ENCODE measurements at places on chromosomes 7 and 10. TPM values are rescaled to one million over a fixed set of nuclear protein-coding genes. Genes with fewer than 3 reads are reported as not detected.

- DNase-seq = no peak
These were observed 308.4 kb downstream of the HDAC9 start for GRCh38 chr7:18803923-18804322.

GRCh38 chr10:5546891-5547680 is 22.3 kb downstream of the CALML3 start:
- no peak for DNase-seq

DNA sequence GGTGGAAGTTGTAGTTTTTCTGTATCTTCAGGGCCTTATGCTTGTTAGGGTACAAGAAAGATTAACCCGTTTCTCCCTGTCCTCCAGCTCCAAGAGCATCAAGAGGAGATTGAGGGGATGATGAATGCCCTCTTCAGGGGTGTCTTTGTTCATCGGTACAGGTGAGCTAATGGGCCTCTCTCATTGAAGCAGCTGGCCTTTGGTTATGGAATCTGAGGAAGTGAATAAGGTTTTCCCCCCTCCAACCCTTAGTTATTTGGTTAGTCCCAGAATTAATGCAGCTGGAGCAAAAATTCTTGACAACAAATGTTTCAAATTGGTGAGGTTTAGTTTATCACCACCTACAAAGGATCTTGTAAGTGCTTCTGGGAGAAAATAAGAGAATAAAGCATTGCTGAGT is 17.5 kb downstream of the STAG3 start:
- DNase-seq = no peak

DNA sequence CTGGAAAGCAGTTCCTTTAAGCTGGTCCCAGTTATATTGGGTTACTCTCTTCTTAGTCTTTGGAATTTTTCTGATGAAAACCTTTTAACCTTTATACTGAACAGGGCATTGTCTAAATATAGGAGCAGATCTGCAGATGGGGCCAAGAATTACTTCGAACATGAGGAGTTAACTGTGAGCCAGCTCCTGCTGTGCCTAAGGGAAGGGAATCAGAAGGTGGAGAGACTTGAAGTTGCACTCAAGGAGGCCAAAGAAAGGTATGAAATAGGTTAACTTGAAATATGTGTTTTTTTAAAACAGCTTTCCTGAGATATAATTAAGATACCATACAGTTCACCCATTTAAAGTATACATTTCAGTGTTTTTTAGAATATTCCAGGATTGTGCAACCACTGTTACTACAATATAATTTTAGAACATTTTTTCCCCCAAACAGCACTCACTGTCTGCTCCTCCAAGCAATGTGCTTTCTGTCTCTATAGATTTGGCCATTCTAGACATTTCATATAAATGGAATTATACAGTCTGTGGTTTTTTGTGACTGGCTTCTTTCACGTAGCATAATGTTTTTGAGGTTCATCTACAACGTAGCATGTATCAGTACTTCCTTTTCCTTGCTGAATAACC is 18.9 kb downstream of the OPTN start:
- DNase-seq = no peak

- DNase-seq = no peak
These were observed 32.8 kb upstream of the CPN1 start for GRCh38 chr10:100114460-100114859.

GRCh38 chr10:113326160-113327111 is 226.4 kb upstream of the HABP2 start:
- peak; percentile 63 for DNase-seq

The SORCS1 gene
- total RNA-seq = not detected

The TCERG1L gene
- not detected for total RNA-seq

The UNCX gene
- not detected for total RNA-seq

DNA sequence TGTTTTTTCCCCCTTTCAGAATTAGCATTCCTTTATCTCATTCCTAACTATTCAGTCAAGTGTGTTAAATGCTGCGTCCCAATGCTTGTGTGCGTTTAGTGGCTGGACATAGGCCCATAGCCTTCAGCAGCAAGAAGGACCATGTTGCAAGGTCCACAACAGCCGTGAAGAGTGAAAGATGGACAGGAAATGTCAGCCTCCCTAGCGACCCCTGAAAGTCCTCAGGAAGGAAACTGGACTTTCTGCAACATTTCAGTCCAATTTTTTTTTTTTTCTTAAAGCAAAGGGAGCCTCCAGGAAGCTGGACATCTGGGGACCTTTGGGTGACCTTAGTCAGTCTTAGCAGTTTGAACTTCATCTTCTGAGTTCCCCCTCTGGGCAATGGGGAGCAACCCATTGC is 550.7 kb upstream of the MGMT start:
- no peak for DNase-seq

DNA sequence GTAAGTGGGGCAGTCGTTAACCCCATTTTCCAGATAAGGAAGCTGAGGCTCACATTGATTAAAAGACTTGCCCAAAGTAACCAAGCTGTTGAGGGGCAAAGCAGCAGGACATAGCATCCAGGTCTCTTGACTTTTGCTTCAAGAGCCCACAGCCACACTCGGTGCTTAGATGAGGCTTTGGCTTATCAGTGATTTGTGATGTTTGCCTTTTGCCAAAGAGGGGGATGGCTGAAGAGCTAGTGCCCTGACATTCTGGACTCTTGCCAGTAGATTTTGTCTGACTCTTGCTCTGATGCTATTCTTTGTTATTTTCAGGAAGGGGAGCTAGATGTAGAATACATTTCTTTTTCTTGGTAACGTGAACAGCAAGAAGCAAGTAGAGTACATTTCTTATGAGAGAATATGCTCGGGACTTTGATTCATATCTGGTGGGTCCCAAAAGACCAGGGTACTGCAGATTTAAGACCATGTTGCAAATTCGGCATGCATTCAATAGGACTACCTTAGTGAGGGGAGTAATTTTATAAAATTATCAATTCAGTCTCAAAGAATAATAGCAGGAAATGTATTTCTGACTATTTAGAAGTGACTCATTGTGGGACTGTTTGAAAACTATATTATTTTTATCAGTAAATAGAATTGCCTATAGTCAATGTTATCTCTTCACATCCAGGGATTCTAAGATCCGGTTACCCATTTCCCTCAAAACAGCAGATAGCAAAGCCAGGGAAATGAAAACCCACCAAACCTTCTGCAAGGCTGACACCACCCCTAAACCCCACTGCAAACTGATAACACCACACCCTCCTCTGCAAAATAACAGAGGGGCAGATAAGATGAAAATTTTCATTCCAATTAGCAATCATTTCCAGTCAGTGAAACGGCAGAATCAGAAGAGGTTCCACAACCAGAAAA is 180.0 kb upstream of the BMPER start:
- no peak for DNase-seq

GRCh38 chr7:35037211-35037525 is at the start of gene DPY19L1:
TSS of gene DPY19L1 (minus strand) at chr7:35037485. CDS start at chr7:35037394, 91 bp downstream.
- no peak for DNase-seq

The SAMD9L gene
- 2.3 TPM for total RNA-seq

DNA sequence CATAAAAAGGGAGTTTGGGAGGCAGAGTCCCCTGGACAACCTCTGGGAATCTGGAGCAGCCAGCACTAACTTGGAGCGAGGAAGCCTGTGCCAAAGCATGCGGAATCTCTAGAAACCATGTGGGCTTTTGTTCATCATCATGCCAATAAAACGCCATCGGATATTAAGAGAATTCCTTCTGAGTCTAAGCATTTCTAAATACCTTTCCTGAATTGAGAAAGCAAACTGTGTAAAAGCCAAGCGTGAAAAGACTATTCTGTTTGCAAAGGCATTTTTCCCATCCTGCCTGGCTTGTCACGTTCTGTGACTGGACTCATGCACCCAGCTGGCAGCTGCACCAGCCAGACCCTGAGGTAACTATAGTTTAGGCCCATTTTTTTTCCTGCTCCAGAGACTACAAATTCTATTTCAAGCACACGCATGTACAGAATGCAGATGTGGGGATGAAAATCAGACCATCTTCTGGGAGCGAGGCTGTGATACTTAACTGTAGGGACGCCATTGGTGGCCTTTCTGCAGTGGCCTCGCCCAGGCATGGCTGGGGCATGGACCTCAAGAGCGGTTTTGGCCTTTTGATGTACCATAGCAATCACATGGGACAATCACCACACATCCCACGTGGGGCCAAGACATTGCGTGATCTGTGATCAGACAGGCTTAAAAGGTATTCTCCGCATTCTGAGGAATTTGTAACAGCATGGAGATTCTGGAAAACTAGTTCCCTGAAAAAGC is 218.9 kb downstream of the KIAA1217 start:
- no peak for DNase-seq

DNA sequence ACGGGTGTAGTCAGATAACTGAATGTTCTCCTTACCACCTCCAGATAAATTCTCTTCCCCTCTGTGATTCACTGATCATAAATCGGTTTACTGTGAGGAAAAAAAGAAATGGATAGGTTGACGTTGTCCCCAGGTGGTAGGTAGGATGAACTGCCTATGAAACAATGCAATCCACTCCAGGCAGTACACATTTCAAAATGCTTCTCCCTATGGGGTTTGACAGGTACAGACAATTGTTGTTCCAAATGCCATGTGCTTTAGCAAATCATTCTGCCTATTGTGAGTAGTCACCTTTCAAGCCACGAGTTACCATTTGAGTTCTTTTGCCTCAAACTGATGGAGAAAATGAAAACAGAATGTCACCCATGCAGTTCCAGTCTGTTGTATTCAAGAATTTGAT is 21.8 kb downstream of the VIM start:
- no peak for DNase-seq

DNA sequence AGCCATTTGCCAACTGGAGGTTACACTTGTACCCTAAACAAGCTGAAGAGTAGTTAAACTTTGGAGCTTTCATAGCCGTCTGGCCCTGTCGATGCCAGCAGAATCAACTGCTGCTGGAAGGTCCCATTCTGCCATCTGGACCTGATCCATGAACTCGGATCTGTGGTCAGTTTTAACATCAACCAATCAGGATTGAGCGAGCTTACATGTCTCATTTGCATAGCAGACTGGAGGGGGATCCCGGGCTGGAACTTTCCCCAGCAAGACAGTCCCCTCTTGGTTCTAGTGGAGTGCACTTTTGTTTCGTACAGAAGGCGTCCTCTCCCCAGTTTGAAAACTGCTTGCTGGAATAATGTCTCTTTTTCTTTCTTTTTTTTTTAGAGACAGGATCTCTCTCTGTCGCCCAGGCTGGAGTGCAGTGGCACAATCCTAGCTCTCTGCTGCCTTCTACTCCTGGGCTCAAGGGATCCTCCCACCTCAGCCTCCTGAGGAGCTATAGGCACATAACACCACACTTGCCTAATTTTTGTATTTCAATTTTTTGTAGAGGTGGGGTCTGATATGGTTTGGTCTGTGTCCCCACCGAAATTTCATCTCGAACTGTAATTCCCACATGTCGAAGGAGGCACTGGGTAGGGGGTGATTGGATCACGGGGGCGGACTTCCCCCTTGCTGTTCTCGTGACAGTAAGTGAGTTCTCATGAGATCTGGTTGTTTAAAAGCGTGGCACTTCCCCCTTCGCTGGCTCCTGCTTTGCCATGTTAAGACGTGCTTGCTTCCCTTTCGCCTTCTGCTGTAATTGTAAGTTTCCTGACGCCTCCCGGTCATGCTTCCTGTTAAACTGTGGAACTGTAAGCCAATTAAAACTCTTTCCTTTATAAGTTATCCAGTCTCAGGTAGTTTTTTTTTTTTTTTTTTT is 42.8 kb upstream of the SEPHS1 start:
- DNase-seq = no peak

- DNase-seq = no peak
These were observed 1.2 kb downstream of the ZNF33B start for GRCh38 chr10:42637142-42637541.

GRCh38 chr10:126564326-126564888 is 106.1 kb downstream of the C10orf90 start:
- DNase-seq = no peak

DNA sequence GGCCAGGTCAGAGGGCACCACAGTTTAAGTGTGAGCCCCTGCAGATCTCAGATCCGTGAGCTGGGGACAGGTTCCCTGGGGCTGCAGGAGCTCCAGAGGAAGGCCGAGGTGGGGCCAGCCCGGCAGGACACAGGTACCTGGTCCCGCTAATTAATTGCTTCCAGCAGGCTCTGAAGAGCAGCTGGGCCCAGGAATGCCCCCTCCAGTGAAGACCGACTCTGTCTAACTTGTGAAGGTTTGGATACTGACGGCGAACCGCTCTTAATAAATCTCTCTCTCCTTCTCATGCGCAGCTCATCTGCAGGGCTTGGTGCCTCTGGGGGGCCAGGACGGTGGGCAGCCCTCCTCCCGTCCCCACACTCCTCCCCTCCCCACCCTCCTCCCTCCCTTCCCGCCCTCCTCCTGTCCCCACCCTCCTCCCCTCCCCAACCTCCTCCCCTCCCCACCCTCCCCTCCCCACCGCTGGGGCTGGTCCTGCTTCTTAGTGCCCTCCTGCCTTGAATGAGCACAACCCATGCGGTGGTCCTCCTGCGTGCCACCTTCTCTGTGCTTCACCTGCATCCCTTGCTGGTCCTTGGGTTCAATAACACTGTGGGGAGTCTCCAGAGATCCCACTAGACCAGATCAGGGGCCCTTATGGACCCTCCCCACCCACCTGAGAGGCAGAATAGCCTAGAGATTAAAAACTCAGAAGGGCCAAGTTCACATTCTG is 38.3 kb downstream of the PDGFA start:
- DNase-seq = no peak

DNA sequence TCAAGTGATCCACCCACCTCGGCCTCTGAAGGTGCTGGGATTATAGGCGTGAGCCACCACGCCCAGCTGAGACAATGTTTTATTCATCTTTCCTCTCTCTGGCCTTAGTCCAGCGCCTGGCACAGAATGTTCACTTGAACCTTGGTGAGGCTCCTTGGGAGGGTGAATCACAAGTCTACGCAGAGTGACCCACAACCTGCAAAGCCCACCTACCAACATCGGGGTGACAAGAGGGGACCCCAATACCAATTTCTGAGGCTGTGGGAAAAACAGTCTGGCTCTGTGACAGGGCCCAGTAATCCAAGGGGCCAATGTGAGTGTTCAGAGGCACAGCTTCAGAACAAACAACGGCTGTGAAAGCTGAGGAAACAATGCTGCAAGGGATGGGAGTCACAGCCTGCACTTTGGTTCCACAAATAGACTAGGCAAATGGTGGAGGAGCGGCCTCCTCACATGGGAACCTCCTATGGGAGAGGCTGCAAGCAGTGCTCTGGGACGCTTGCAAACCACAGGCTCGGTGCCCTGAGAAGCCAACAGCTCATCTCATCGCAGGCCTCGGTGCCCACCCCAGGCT is 5.6 kb upstream of the MALSU1 start:
- no peak for DNase-seq

The IFIT1B gene
- not detected for total RNA-seq

The SLC13A4 gene
- total RNA-seq = not detected

GRCh38 chr7:95027234-95027872 is 120.0 kb downstream of the PPP1R9A start:
- no peak for DNase-seq

The NET1 gene
- total RNA-seq = 76.4 TPM

DNA sequence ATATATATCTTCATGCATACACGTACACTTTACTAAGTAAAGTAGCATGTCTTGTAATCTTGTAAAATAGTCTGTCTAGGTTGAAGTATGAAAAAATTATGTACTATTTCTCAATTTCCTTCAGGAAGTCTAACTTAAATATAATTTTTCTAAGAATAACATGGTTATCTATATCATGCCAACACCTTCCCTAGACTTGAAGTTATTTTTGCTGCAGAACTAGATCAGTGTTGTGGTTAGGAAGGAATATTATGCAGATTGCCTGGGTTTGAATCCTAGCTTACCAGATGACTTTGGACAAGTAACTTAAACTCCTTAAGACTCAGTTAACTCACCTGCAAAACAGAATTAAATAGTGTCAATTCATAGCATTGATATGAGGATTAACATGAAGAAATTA is 142.2 kb upstream of the SEMA3A start:
- no peak for DNase-seq

The SYT15B gene
- 1.6 TPM for total RNA-seq

The MRPS33 gene
- total RNA-seq = 47.4 TPM

The OR9A2 gene
- not detected for total RNA-seq

GRCh38 chr10:8498290-8498689 is 443.8 kb downstream of the GATA3 start:
- DNase-seq = no peak

The DNAJC1 gene
- total RNA-seq = 24.1 TPM

All from gastrocnemius medialis (tissue), 4 donors.